ENCODE measurements at places on chromosomes 2 and 18.

- no peak for DNase-seq
Observed at GRCh38 chr2:144396318-144396717, 123.6 kb downstream of the ZEB2 start.

GRCh38 chr18:8744656-8745055 lies 39.3 kb downstream of the MTCL1 start:
- no peak for DNase-seq

DNA sequence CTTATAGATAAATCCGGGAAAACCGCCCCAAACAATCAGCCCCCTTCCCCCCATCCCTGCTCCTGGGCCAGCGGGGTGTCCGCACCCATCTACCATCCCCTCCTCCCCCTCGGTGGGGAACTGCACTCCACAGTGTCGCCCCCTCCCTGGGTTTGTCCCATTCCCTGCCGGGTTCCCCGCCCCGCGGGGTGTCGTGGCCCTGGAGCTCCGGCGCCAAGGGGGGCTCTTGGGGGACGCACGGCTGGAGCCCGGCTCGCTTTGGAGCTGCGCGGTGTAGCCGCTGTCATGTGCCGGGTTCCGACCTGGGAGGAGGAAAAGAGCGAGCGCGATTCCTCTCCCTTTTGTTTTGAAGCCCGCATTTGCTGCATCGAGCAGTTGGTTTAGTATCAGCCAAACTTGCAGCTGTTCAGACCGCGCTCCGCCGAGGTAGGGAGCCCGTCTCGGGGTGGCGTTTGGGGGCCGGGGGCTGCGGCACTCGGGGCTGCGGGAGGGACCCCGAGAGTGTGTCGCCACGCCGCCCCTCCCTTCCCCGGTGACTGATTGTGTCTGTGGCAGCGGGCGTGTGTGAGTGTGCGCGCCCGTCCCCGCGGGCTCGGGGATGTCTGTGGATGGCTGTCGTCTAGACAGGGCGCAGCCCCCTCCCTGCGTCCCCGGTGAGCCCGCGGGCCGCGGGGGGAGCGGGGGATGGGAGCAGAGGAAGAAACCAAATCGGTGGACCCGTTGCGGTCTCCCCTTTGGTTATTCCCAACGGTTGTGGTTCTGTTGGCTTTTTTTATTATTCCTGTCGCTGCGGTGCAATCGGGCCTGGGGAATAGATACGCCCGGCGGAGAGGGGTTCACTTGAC lies 797 bp downstream of the CTIF start:
- peak; percentile 62 for DNase-seq

DNA sequence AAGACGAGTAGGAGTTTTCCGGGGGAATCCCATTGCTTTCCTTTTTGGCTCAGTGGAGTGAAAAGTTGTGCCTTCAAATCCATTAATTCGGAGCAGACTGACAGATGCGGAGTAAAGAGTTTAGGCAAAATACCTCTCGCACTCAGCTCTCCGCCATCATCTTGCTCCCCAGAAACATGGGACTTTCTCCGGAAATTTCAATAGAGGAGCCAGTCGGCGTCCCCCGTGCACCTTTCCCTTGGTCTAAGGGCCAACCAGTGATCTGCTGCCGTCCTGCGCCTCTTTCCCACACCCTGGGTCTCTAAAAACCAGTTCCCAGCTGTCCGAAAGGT lies 318 bp downstream of the TYW5 start:
- DNase-seq: no peak

DNA sequence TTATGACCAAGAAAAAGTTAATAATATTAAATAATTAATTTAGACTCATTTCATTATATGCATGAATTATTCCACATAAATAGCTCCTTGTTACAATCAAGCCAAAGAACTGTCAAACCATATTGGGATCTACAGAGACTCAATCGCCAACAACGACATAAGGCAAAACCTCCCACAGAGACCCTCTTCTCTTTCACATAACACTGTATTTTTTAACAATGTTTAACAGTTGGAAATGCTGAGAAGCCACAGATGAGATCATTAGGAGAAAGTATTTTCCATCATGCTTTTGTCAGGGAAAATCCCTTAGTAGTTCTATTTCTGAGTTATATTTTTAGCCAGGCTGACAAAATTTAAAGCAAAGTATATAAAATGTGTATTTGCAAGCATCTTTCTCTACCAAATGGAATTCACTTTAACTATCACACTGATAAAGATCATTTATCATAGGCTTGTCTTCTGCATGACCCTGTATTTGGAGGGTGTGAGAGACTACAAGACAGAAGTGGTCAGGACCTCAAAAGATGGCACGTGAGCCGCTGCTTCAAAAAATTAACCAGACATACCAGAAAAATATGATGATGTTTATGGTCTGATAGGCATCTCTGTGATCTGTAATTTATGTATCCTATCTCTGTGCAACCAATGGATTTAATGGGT lies 383.8 kb downstream of the NRXN1 start:
- DNase-seq: peak; percentile 77

DNA sequence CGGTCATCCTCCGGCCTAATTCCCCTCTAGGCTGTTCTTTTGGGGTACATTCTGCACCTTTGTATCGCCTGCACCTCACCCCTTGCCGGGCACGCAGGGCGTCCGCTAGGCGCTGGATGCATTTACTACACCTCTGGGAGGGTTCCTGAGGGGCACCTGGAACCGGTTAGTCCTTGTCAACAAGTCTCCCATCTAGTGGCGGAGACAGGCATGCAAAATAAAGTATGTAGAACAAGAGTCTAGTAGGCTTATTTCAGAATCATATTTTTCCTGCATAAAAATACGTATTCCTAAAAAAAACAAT lies 705 bp upstream of the TEX261 start:
- peak; percentile 14 for DNase-seq

- DNase-seq: no peak
Observed at GRCh38 chr2:227016894-227017293, 147.1 kb downstream of the COL4A4 start.

DNA sequence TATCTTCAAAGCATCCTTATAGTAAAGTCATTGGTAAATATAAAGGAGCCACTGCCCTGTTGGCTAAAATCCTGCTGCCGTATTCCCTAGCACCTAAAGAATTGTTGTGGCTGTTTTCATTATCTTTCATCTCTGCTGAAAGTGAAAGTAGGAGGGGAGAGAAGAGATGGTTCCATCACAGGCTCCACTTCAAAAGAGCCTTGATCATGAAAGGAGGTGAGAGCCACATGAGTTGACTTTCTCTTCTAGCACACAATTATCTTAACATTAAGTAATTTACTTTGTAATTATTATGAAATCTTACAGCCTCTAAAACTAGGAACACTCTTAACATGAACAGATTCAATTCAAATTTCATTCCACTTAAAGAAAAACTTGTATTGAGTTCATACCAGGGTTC lies 1050.9 kb upstream of the LRRTM1 start:
- no peak for DNase-seq

DNA sequence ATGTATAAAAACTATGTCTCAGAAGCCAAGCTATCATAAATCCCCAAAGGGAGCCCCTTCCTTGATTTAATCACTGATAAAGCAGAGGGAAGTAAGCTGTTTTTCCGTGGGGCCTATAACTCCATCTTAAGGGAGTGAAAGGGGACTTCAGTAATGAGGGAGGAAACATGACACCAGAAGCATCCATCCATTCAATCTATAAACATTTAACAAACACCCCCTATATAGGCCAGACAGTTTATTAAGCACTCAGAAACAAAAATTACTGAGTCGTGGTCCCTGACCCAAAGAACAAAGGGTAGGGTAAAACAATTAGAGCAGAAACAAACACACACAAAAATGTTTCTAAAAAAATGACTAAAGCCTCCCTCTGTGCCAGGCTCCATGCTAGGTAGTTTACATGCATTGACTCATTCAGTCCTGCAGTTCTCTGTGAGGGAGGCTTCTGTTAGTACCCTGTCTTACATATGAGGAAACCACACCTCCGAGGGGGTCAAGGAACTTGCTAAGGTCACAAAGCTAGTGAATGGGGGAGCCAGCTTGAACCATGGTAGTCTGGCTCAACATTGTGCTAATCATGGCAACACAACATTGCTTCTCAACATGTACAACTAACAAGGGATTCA lies 472.1 kb downstream of the CDH2 start:
- DNase-seq: no peak

DNA sequence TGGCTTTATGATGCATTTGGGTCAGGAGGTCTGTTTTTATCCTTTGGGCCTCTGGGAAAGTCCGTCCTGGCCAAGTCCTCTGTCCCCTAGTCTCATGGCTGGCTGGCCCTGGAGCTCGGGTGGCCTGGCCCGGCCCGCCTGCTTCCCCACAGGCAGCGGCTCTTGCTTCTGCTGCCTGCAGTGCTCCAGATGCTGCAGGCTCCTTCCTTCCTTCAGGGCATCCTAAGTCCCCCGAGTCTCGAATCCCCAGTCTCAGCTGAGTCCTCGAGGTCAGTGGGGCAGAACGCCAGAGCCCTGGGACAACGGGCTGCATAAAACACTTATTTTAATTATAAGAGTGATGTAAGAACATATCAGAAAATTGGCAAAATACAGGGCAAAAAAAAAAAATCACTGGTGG lies 71.2 kb downstream of the HPCAL1 start:
- no peak for DNase-seq

- DNase-seq: no peak
Observed at GRCh38 chr2:183026424-183026823, 11.8 kb downstream of the NCKAP1 start.

- no peak for DNase-seq
Observed at GRCh38 chr18:3466872-3467271, 16.9 kb downstream of the TGIF1 start.

DNA sequence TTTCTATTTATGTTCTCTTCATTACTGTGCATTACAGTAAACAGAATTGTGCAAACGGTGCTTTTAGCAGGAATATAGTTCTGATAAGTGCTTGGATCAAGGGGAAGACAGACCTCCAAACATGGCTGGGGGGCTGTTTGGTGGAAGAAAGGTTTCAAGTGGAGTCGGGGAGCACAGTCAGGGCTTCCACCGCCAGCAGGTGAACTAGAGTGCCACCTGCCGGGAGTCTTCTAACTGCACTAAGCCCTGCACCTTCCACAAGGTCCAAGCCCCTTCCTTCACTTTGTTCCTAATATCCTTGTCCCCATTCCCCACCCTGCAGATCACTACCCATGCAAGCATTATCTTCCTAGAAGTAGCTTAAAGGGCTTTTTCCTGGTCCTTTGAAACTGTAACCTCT lies 11.1 kb downstream of the ONECUT2 start:
- DNase-seq: no peak

DNA sequence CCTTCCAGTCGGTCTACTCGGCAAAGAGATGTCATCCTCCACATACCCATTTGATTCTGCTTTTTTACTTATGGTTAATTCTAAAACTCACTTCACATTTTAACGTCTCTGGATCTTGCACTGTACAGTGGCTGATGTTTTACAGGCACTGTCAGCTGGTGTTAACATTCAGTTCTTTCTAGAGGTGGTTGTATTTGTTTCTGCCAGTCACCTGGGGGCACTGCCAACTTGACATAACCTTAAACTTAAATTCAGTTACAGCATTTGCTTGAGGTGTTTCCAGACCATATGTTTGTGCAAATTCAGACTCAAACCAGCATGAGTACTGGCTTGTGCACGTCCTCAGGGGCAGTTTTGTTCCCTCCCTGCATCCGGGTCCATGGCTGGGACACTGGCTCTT lies 5.3 kb upstream of the TMEM185B start:
- no peak for DNase-seq

- DNase-seq: no peak
Observed at GRCh38 chr2:73283545-73284295, 558 bp downstream of the FBXO41 start.

DNA sequence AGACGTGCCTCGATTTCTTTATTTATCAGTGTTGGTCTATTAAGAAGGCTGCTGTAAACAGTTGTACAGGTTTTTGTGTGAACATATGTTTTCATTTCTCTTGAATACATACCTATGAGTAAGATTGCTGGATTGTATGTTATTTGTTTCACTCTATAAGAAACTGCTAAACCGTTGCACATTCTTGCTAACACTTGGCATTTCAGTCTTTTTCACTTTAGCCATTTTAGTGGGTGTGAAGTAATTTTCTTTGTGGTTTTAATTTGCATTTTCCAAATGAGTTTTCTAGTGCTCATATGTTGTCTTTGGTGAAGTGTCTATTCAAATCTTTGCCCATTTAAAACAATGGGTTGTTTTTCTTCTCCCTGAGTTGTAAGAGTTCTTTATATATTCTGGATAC lies 221.5 kb upstream of the SMAD7 start:
- DNase-seq: no peak

DNA sequence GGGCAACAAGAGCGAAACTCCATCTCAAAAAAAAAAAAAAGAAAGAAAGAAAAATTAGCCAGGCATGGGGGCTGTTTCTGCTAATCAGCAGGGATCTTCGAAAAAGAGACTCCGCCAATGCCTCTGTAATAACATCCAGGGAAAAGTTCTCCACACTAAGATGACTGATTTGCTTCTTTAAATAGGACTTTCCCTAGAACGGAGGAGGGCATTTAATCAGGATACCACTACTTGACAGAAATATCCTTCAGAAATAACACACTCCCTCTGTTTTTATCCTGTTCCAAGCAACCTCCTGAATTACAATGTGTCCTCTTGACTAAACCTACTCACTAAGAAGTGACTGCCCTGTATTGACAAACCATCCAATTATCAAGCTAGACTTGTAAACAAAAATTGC lies 21.7 kb downstream of the REV1 start:
- DNase-seq: no peak

GRCh38 chr2:70280242-70280798 lies 13.2 kb downstream of the SNRPG start:
- DNase-seq: no peak

GRCh38 chr2:223855426-223855825 lies 18.0 kb upstream of the AP1S3 start:
- DNase-seq: no peak

DNA sequence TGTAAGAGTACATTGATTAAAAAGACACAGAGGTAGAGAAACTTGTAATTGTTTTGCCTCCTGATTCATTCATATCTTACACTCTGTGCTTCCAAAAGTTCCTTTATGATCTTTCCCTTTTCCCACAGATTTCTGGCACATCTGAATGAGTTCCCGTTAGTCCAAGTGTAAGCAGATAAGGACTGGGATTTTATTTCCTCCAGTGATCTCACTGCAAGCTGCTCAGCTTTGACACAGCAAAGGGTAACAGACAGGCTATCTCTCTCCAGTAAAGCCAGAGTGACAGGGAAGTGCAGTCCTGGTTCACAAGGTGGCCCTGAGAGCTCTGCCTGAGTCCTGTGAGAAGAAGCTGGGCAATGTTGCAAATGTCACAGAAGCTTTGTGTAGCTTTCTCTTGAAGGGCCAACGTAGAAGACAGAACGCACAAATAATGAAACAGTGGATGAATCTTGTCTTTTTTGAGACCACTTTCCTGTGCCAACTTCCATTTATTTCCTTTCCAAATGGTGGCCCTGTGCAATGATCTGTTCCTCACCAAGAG lies 32.5 kb upstream of the KCNE4 start:
- no peak for DNase-seq

GRCh38 chr2:7043690-7044089 lies 126.5 kb downstream of the RNF144A start:
- DNase-seq: no peak

DNA sequence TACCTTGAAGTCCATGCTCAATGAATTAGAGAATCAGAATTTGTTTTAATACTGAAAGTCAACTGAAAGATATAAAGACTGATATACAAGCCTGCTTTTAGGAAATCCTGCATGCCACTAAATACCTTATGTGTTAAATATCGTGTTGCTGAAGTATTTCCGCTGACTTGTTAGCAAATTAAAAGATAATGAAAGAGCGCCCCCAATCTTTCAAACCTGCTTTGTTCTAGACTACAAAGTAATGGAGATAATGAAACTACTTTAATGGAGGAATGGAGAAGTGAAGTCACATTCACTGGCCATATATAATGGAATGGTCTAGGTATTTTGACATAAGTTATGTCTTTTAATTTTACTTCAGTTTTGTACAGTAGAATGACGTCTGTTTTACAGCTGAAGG lies 95.7 kb downstream of the ASXL3 start:
- DNase-seq: no peak

- DNase-seq: no peak
Observed at GRCh38 chr2:66512626-66513025, 77.7 kb downstream of the MEIS1 start.
